Effector memory CD8-positive, alpha-beta T cell (primary cell): ENCODE measurements at places on chromosomes 2 and 18.

GRCh38 chr18:63930773-63931354 is 18.2 kb upstream of the HMSD start:
- H3K4me1 ChIP-seq, result no peaks in the 10 kb centered on the region
- no peak overlapping the region for H3K27ac ChIP-seq
- no peaks in the 10 kb centered on the region for H3K36me3 ChIP-seq
- no peak overlapping the region for H3K4me3 ChIP-seq
- H3K27me3 ChIP-seq, result peaks cover 24% of the 10 kb centered on the region

GRCh38 chr2:222722327-222722946 is 51.0 kb downstream of the MOGAT1 start:
- DNase-seq, result no peak
- H3K27ac ChIP-seq, result no peak overlapping the region
- H3K4me3 ChIP-seq, result no peak overlapping the region
- H3K36me3 ChIP-seq, result no peaks in the 10 kb centered on the region

- H3K36me3 ChIP-seq, result no peaks in the 10 kb centered on the region
- H3K27ac ChIP-seq, result no peak overlapping the region
These were observed 27.0 kb downstream of the IRS1 start for GRCh38 chr2:226772389-226773179.

DNA sequence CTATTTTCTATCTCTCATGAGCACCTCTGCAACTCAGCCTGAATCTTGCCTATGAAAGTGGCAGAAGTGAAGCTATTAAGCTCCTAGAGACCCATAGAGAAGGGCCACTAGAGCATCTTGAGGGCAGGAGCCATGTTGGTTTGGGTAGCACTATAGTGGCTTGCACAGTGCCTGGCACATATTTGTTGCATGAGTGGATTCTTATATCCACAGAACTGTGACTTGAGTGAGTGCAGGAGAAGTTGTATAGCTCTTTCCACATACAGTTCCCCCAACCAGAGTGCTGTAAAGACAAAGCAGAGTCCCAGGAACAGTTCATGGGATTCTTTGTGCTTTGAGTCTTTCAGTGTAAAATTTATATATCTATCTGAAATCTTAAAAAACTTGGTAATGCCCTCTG is 205.5 kb upstream of the FOSL2 start:
- H3K27ac ChIP-seq, result no peak overlapping the region
- H3K4me3 ChIP-seq, result no peak overlapping the region
- peaks cover 2% of the 10 kb centered on the region for H3K36me3 ChIP-seq
- no peaks in the 10 kb centered on the region for H3K4me1 ChIP-seq

DNA sequence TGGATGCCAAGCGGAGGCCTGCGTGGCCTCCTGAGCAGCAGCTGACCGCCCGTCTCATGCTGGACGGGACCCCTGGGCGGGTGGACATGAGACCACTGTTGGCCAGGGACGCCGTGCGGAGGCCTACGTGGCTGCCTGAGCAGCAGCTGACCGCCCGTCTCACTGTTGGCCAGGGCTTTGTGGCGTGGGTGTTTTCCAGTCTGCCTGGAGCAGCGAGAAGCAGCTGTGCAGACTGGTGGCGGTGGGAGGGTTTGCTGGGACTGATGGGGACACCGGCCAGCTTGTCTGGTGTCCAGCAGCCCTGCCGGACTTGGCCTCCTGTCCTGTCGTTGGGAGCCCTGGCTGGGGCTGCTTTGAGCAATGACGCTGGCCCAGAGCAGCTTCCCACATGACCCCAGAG is 5.8 kb upstream of the D2HGDH start:
- H3K4me3 ChIP-seq, result no peak overlapping the region
- DNase-seq, result no peak
- H3K27ac ChIP-seq, result no peak overlapping the region
- H3K36me3 ChIP-seq, result peaks cover 12% of the 10 kb centered on the region
- H3K27me3 ChIP-seq, result no peaks in the 10 kb centered on the region

GRCh38 chr2:98870516-98871158 is 65.4 kb downstream of the CRACDL start:
- peaks cover 3% of the 10 kb centered on the region for H3K36me3 ChIP-seq
- H3K27ac ChIP-seq, result no peak overlapping the region
- H3K4me1 ChIP-seq, result peaks cover 19% of the 10 kb centered on the region
- peaks cover 40% of the 10 kb centered on the region for H3K27me3 ChIP-seq

GRCh38 chr18:8948011-8948410 is 154.5 kb upstream of the NDUFV2 start:
- no peak for DNase-seq
- no peak overlapping the region for H3K27ac ChIP-seq
- no peak overlapping the region for H3K4me3 ChIP-seq
- no peaks in the 10 kb centered on the region for H3K36me3 ChIP-seq

DNA sequence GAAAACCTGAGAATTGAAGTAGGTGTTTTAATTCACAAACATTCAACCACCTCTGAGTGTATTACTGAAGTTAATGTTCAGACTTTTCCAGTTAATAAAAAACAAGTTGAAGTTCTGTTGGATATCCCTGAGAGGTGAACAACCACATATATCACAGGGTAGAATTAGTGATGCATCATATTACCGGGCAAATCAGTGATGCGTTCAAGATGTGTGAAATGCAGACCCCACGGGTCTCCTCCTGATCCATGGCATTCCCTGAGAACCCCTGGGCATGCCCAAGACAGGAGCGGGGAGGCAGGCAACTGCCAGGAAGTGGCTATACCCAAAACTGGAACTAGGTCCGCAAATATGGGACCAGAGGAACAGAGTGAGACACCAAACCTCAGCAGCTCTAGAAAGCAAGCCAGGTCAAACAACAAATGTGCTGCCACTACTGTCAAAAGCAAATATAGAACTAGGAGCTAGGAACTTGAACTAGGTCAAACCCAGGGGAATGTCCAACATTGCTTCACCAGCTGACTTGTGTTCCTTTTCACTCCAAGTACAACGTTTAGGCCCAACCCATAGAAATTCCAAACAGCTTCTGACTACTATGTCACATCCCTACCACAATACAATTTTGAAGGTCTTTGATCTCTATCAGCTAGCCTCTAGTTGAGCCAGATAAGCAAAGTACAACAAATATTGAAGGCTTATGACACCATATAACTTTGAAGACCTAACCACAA is 20.2 kb downstream of the PSTPIP2 start:
- H3K27me3 ChIP-seq, result no peaks in the 10 kb centered on the region
- peaks cover 27% of the 10 kb centered on the region for H3K4me1 ChIP-seq
- H3K4me3 ChIP-seq, result no peak overlapping the region
- DNase-seq, result no peak
- H3K27ac ChIP-seq, result peak overlapping the region; percentile 46

GRCh38 chr18:35455926-35456763 is 41.6 kb downstream of the INO80C start:
- H3K4me3 ChIP-seq, result no peak overlapping the region
- H3K27ac ChIP-seq, result no peak overlapping the region

DNA sequence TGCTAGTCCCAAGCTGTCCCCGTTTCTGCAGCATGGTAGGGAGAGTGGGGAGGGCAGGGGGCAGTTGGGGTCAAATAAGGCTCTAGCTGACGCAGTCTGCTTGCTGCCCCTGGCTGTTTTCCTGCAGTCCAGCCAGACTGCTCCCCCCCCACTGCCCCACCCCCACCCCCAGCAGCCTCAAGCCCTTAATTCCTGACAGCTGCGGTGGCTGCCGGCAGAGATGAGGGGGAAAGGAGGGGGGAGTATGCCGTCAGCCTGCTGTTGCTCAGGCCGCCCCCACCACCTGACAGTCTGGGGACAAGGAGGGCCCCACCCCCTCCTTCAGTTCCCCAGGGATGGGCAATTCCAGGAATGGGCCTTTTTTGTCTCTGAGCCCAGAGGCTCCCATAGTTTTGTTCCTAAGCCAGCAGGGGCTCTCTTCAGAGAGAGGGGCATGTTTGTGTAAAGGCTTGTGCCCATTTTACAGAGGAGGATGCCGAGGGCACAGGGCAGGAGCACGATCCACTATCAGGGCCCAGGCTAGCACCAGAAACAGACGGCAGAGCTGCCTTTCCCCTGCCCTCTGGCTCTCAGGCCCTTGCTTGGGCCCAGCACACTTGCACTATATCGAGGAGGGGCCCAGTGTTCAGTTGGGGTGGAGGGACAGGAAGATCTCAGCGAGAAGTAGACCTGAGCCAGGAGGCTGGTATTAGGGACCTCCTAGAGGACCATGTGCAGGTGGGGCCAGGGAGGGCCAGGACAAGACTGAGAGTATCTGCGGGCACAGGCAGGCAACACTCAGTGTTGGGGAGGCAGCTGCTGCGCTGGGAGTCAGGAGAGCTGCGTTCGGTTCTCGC is 1.5 kb upstream of the WNT10A start:
- peaks cover 13% of the 10 kb centered on the region for H3K36me3 ChIP-seq
- DNase-seq, result no peak
- peaks cover 66% of the 10 kb centered on the region for H3K27me3 ChIP-seq

GRCh38 chr2:140454717-140455116 is 1674.5 kb upstream of the NXPH2 start:
- DNase-seq, result no peak
- H3K27ac ChIP-seq, result no peak overlapping the region
- H3K36me3 ChIP-seq, result no peaks in the 10 kb centered on the region

- no peak overlapping the region for H3K27ac ChIP-seq
- H3K4me3 ChIP-seq, result no peak overlapping the region
- H3K36me3 ChIP-seq, result no peaks in the 10 kb centered on the region
- H3K4me1 ChIP-seq, result no peaks in the 10 kb centered on the region
- DNase-seq, result no peak
- H3K27me3 ChIP-seq, result no peaks in the 10 kb centered on the region
These were observed 281.0 kb downstream of the PRKCE start for GRCh38 chr2:45932278-45932975.

DNA sequence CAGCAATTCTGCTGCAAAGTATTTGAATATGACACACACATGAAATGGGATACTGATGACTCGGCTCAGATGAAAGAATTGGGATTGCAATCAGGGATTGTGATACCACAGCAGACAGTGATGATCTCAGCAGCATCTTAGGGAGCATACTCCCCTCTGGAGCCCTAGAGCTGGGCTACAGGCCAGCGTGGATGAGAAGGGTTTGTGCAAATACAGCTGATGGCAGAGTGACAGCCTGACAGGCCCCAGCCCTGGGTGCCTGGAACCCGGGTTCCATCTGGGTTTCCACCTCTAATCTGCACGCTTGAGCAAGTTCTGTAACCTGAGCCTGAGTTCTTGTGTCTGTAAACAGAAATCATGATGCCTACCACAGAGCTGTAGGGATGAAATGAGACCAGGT is 418.0 kb downstream of the LRATD1 start:
- no peak overlapping the region for H3K4me3 ChIP-seq
- H3K4me1 ChIP-seq, result no peaks in the 10 kb centered on the region
- H3K27ac ChIP-seq, result no peak overlapping the region
- H3K27me3 ChIP-seq, result peaks cover 8% of the 10 kb centered on the region
- peaks cover 3% of the 10 kb centered on the region for H3K36me3 ChIP-seq

GRCh38 chr18:55275039-55275901 is 312.7 kb downstream of the TCF4 start:
- no peak overlapping the region for H3K4me3 ChIP-seq
- no peaks in the 10 kb centered on the region for H3K36me3 ChIP-seq
- no peak overlapping the region for H3K27ac ChIP-seq
- H3K27me3 ChIP-seq, result no peaks in the 10 kb centered on the region
- DNase-seq, result no peak

DNA sequence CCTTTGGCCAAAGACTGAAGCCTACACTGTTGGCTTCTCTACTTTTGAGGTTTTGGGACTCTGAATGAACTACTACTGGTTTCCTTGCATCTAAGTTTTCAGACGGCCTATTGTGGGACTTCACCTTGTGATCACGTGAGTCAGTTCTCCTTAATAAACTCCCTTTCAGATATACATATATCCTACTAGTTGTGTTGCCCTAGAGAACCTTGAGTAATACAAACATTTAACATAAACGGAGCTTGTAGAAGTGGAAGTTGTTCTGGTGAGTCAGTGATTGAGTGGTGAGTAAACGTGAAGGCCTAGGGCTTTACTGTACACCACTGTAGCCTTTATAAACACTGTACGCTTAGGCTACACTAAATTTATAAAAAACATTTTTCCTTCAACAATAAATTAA is 107.2 kb upstream of the CDH2 start:
- no peak for DNase-seq
- no peaks in the 10 kb centered on the region for H3K4me1 ChIP-seq
- no peak overlapping the region for H3K27ac ChIP-seq
- H3K36me3 ChIP-seq, result no peaks in the 10 kb centered on the region

GRCh38 chr2:134244086-134244485 is 9.8 kb upstream of the MGAT5 start:
- no peaks in the 10 kb centered on the region for H3K27me3 ChIP-seq
- no peaks in the 10 kb centered on the region for H3K36me3 ChIP-seq
- H3K27ac ChIP-seq, result peak overlapping the region; percentile 38
- H3K4me1 ChIP-seq, result peaks cover 51% of the 10 kb centered on the region
- no peak for DNase-seq
- no peak overlapping the region for H3K4me3 ChIP-seq

GRCh38 chr2:262117-262516 is 1.7 kb downstream of the SH3YL1 start:
- no peak overlapping the region for H3K27ac ChIP-seq
- H3K36me3 ChIP-seq, result peaks cover 18% of the 10 kb centered on the region
- H3K4me3 ChIP-seq, result no peak overlapping the region
- no peaks in the 10 kb centered on the region for H3K27me3 ChIP-seq
- peaks cover 8% of the 10 kb centered on the region for H3K4me1 ChIP-seq

DNA sequence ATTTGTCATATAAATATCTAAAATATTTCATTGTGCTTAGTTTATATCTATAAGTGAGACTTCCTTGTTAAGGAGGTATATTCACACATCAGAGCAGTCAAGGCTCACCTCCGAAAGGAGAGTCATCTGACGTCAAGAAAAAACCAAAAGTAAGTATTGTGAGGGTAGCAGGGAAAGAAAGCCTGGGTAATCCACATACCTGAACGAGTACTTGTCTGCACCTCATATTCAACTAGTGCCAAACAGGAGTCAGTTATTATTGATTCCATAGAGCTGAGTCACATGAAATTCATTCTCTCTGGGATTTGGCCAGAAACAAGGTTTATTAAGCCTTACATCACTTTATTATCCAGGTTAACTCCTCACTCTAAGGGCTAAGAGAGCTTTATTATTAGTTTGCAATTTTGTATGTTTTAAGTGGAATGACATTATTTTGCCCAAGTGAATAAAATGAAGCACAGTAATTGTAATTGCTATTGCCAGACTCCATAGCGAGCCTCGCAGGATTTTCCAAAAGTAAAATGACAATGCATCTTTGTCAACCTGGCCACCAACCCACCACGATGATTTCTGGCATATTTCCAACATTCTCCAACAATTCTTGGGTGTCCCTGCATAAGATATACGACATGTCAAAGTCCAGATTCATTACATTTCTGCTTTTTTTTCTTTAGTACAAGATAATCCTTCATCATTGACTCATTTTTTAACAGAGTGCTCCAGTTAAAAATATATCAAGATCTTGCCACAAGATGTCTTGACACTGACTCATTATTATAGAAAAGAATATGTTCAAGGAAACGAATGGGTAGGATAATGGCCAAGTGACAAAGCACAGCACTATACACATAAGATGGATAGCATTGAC is 1210.4 kb upstream of the ACVR2A start:
- DNase-seq, result no peak
- H3K36me3 ChIP-seq, result no peaks in the 10 kb centered on the region
- no peak overlapping the region for H3K4me3 ChIP-seq
- no peaks in the 10 kb centered on the region for H3K4me1 ChIP-seq
- no peak overlapping the region for H3K27ac ChIP-seq

DNA sequence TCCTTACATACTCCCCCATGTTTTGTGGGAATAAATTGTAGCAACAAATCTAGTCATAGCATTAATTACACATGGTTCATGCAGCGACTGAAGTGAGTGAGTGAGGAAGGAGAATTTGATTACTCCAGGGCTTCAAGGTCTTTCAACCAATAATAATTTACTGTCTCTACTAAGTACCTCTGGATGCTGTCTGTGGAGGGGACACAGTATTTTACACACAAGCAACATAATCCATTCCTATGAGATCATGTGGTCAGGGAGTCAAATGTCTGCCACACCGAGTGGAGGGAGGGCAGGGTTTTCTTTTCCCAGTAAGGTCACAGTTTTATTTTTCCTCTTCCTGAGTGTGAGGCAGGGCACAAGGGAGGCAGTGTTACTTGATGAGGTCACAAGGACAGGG is 334.7 kb upstream of the CELF4 start:
- H3K4me3 ChIP-seq, result no peak overlapping the region
- no peaks in the 10 kb centered on the region for H3K4me1 ChIP-seq
- DNase-seq, result no peak
- no peak overlapping the region for H3K27ac ChIP-seq
